ENCODE measurements at places on chromosomes 1 and 21.
A peak's percentile ranks its signal among the peaks of the same experiment; 100 is the strongest.

GRCh38 chr1:65924471-65924870 lies 131.8 kb downstream of the PDE4B start:
- no peak for DNase-seq

DNA sequence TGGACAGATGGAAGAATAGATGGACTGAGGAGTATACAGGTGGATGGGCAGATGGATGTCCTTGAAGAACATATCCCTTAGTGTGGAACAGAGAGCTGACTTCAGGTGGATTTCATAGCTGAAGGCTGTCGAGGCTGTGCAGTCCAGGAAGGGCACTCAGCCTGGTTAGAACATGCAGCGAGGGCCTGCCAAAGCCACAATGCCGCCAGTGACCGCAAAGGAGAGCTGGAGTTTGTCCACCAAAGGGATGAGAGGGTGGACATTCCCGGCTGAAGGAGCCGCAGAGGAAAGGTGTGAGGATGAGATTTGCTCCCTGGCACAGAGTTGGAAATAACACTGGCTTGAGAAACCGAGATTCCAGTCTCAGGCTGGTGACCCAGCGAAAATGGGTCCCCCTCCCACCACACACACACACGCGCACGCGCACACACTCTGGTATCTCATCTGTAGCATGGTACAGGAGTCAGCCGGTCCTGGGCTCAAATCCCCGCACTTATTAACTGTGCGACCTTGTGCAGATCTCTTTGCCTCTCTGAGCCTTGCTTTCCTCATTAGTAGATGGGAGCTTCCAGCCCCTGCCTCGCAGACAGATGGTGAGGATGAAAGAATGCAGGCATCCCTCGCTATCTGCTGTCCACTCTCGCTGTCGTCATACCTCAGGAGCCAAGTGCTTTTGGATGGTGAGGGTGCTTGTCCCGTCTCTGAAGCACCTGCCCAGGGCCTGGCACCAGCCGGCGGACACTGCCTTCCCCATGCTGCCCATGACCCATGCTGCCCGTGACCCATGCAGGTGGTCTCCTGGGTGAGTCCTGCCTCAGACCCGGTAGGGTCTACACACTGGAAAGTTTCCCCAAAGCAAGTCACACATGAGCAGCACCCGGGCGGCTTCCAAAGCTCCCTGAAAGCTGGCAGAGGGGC lies 26.8 kb upstream of the EFHD2 start:
- no peak for DNase-seq

DNA sequence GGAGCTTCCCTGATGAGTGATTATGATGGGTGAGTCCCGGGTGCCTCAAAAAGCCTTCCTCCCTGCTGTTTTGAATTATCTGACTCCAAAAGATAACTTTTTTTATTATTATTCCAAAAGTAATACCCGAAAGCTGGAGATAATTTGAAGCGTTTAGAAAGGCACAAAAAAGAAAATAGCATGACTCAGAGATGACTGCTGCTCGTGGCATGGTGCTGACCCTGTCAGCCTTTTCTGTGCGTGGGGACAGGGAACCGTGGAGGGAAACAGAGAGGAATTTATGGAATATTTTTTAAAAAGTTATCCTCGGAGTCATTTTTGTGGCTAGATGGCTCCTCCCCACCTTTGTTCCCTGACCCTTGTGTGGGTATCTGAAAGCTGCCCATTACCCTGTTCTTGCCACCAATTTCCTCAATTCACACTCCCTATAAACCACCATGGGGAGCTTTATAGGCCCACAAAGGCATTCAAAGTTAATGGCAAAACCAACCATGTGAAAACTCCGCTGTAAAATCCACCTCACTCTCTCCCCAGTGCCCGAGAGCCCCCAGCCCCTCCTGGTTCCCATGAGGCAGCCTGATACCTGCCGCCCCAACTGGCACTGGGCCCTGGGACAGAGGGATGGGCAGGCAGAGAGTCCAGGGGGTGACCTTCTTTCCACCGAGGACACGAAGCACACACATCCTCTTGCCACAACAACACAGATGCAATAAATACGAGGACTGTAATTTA lies 37.5 kb downstream of the IGSF21 start:
- no peak for DNase-seq

GRCh38 chr1:33655496-33655895 lies 183.1 kb downstream of the ZSCAN20 start:
- no peak for DNase-seq

- DNase-seq = no peak
These were observed 58.7 kb downstream of the DMRTB1 start for GRCh38 chr1:53517821-53518352.

GRCh38 chr1:11693024-11693590 lies 1.6 kb downstream of the DRAXIN start:
- peak; percentile 15 for DNase-seq

DNA sequence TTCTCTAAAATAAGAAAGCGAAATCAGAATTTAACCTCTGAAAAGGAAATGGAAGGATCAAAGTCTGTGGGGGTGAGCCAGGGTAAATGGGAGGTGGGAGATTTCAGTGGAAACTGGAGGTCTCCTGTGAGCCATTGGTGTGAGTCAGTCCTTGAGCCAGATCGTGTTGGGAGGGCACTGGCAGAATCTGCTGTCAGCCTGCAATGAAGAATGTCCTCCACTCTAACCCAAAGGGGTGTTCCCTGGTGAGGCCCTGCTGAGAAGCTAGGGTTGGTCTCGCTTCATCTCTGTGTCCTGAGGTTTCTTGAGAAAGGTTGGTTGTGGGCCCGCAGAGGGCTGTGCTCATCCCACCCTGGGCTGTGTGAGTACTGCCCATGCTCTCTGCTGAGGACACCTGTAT lies 2.4 kb downstream of the QSOX1 start:
- no peak for DNase-seq

- DNase-seq = no peak
These were observed 32.2 kb upstream of the PALMD start for GRCh38 chr1:99613716-99614115.

- DNase-seq = no peak
These were observed 113.2 kb upstream of the CYYR1 start for GRCh38 chr21:26686278-26686677.

DNA sequence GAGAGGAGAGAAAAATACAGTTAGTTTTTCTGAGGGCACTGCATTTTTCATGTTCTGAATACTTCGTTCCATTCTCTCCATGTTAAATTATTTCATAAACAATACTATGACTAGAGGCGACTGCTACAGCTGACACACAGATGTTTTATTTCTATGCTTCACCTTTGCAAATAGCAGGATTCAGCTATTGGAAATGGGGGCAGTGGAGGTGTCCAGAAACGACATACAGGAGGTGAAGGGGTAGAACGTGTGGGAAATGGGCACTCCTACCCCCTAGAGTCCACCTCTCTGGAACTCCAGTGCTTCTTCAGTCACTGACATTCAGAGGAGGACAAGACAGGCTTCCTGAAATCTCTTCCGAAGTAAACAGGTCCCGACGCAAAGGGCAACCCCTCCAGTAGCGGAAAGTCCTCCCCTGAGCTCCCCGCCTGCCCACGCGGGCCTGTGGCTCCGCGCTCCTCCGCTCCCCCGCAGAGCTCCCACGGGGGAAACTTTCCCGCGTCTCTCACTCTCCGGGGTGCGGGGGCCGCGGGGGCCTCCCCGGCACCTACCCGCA lies 480 bp downstream of the DPYD start:
- DNase-seq = peak; percentile 24

GRCh38 chr1:229150518-229150917 lies 120.4 kb upstream of the RAB4A start:
- DNase-seq = no peak

DNA sequence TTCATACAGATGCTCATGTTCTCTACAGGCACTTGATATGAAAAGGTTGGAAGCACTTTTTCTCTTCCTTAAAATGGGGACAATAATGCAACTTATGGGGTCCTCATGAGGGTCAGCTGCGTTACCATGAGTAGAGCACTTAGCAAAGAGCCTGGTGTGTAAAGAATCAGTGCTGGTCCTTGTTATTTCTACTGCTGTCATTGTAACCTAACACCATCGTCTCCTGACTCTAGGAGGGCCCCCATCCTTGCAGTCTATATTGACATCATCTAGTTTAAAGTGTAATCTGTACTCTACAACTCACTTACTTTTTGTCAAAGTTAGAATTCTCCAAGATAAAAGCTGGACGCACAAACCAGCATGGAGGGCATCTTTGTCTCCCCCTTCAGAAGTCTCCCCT lies 2.4 kb downstream of the CAPN9 start:
- DNase-seq = no peak

DNA sequence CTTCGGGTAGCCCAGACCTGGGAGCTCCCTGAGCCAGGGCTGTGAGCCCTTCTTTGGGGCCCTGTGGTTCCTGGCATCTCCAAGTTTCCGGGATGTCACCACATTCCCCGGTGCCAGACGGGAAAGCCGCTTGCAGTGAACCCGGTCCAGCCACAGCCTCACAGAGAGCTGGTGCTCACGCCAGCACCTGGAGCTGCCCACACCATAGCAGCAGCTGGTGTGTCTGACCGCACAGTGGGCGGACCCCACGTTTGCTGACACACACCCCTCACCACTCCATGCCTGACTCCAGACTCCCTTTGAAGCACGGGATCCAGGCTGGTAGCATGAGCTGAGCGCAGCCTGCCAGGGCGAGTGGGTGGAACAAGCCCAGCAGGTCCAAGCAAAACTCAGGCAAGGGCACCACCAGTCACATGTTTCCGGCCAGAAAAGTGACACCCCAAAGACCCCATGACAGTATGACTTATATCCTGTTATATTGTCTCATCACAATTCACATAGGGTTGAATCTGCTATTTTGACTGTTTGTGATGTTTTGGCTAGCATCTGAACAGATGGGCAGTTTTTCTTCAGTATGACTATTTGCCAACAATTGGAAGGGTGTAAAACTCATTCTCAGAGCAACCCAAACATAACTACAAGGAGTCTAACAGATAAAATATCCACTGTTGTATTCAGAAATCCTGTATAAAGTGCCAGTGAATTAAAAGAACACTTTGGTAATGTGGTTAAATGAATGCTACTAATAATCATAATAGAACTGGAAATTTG lies 285.4 kb downstream of the SMYD3 start:
- no peak for DNase-seq

DNA sequence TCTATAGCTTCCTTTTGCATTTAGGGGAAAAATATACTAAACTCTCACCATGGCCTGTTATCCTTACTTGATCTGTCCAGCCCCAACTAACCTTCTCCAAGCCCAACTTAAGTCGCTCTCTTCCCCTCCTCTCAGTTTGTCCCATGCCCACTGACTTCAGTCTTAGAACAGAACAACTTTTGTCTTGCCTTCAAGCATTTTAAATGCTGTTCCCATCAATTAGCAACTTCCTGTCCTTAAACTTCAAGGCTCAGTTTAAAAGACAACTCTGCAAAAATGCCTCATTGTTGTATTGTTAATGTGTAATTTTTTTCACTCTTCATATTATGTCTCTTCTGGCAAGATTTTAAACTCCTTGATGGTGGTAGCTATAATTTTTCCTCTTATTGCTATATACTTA lies 526.9 kb downstream of the NEGR1 start:
- DNase-seq = no peak

DNA sequence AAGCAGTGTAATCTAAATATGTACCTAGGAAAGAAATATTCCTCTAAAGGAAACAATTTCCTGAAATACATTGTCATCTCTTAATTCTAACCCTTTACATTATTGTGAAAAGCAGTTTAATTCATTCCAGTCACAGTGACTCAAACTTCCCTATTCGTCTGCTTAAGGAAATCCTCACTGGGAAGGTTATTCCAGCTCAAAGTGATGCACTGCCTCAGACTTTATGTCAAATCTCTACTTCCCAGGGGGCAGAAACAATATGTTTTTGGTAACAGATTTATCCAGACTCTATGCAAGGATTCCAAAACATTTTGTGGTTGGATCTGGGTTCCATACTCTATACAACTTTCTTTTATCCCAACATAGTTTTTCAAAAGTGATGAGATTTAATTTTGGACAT lies 145.2 kb downstream of the NTMT2 start:
- no peak for DNase-seq

GRCh38 chr1:100053119-100053518 lies 79.6 kb downstream of the SASS6 start:
- no peak for DNase-seq

DNA sequence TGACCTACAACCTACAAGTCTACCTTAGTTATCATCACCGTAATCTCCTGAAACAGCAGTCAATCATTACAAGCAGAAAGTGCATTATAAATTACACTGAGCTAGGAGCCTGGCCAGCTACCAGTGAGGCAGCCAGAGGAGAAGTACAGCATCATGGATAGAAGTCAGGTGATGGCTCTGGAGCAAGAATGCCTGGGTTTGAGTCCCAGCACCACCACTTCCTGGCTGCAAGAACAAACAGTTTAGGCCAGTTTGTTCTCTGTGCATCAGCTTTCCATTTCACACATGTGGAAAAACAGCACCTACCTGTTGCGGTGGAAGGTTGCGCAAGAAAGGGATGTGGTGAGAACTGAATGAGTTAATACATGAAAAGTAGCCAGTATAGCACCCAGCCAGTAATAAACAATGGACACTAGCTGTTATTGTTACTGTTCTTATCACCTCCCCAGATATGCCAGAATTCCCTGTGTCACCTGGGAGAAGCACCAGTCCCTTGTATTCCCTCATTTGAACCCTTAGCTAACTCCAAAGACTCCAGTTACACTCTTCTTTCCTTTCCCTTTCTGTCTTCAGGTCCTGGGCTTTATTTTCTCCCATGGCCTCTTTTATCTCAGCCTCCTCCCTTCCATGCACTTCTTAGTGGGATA lies 9.0 kb downstream of the CREG1 start:
- DNase-seq = no peak

DNA sequence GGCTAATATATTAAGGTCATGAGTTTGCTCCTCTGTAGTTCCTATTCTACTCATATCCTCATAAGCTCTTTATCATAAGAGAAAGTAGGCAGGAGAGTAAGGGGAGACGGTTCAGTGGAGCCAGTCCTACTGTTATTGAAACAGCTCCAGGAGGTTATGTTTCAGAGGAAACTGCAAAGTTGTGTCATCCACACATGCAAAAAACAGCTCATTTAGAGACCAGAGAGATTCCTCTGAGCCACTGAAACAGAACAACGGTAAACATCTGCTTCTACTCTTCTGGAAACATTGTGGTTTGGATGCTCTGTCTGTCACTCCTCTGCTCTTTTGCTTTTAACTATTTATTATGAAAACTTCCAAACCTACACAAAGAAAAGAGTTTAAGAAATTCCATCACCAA lies 66.3 kb upstream of the PPP2R5A start:
- no peak for DNase-seq

DNA sequence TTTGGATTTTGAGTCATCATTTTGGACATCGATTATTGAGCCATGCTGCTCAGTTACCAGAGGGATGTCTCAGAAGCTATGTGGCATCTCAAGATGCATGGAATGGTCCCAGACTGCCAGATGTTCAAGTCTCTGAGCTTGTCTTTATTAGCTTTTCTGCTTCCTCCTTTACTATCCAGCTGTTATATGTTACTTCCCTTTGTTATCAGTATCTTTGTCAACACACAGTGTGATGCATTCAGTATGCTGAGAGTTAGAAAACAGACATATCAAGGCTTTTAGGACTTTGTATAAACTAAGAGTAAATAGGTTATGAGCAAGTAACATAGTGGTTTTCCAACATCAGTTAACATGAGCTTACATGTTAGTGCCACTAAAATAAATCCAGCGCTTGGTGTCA lies 474.5 kb downstream of the DSCAM start:
- no peak for DNase-seq

Data from activated CD4-positive, CD25-positive, alpha-beta regulatory T cell (primary cell).